ENCODE measurements at places on chromosomes 5 and 9.

DNA sequence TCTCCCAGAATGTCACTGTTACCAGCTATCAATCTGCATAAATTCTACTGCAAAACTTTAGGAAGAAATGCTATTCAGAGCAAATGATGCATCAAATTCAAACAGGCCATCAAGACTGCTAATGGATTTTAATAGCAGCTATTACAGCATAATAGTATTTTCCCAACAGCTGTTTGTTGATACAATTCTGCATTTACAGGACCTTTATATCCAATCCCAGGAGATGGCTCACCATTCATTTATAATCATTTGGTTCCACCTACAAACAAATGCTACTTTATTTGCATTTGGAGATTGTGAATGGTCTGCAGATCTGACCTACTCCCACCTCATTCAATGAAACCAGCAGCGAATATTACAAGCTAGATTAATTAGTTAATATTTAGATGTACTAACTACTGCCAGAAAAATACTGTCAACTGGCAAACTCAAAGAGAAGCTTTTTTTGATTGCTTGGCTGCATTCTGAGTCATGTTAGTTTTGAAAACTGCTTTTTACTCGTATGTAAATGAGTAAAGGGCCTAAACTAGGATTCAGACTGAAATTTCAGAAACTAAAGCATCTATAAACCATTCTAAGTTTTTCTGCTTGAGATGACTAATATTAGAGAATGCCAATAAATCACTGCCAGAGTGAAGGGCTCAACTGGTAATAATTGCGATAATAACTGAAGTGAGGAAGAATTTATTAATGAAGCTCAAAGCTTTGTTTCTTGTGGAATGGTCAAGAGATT, 7.1 kb upstream of the PCA3 start:
- peak; percentile 66 for DNase-seq

DNA sequence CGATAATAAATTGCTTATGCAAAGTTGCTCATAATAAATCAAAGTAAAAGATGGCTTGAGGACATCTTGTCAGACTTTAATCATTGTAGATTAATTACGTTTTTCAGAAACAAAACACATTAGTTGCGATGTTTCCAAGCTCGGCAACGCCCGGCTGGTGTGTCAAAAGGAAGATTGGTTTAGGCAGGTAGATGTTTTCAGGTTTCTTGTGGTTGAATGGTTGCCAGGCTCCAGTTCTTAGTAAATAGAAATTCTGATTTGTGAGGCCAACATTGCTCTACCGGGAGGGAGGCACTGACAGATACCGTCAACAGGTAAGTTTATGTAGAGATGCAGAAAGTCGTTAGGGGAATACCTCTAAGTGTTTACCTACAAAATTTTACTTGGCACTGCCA, 280.3 kb downstream of the NPR3 start:
- no peak for DNase-seq

DNA sequence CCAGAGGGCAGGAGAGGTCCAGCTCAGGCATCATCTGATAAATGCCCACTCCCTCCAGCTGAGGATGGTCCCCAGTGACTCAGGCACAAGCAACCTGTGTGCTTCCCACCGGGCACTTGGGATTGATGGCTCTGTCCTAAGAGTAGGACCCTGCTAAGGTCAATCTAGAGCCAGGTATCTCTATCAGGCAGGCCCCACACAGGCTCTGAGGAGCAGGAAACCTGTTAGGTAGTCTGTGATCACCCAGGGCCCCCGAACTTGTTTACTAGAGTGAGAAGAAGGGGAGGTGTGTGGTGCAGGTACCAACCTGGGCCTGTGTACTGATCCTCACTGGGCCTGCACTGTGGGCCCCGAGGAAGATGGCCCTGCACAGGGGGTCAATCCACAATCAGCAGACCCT, 119.6 kb upstream of the FSTL4 start:
- no peak for DNase-seq

GRCh38 chr5:116898917-116899316, 324.3 kb upstream of the SEMA6A start:
- DNase-seq: no peak

DNA sequence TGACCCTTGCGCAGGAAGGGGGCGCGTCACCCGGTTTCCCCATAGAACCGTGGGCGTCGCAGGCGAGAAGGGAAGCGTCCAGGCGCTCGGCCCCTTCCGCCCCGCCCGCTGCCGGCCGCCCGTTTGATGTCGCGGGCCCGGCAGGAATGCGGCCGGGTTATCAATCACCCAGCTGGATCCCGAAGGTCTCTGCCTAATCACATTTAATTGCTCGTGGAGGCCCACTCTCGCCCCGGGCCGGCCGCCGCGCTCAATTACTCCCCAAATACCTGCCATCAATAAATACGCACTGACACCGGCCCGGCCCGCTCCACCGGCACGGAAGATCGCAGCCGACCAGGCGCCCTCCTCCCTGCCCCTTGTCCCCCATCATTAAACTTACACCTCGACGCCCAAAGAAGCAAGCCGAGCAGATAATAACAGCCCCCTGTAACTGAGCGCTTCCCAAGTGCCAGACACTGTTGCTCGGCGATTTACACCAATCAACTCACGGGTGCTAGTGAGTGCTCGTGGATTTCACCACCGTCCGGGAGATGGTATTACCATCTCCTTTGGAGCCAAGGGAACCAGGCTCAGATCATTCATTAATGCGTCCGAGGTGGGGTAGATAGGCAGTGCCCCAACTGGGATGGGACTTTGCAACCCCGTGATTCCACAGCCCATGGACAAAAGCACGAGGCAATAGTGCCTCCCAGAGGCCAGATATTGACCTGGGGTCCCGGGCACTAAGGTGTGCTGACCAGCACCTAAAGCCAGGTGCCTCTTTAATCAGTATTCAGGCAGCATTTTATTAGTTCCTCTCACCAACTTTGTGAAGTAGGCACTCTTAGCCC, 11.3 kb downstream of the MSX2 start:
- peak; percentile 67 for DNase-seq

- no peak for DNase-seq
Observed at GRCh38 chr9:5557606-5558587, 47.6 kb downstream of the PDCD1LG2 start.

DNA sequence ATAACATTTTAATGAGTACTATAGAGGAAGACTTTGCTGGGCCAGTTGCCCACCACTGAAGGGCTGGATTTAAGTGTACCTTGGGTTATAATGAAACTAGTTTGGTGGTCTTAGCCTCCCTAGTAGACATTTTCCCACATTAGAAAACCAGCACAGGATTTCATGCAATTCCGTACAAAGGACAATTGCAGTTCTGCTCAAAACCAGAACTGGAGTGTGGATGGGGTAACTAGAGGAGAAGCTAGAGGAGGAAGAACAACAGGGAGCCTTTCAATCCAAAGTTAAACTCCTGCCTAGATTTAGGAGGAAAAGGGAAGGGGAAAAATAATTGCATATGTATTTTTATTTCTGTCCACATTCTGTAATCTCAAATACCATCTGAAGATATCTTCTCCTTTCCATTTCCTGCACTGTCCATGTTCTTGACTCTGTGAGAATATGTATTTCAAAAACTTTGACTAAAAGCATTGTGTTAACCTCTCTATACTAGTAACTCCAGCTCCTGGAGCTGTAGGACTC, 97.5 kb upstream of the SSBP2 start:
- no peak for DNase-seq

DNA sequence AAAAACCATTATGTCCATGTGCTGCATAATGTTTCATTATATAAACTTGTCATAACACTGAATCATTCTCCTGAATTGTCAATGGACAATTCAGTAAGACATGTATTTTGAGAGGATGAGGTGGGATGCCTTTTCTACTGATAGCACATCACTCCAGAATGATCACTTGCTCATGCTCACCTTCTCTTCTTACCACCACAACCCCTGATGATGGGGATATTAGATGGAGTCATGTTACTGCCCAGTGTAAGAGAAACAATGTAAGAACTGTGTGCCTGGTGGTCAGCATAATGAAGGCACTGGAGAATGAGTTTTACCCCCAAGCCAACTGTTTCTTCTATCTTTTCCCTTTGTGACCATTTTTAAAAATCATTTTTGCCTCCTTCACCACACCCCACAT, 198.8 kb downstream of the ADAMTSL1 start:
- no peak for DNase-seq

DNA sequence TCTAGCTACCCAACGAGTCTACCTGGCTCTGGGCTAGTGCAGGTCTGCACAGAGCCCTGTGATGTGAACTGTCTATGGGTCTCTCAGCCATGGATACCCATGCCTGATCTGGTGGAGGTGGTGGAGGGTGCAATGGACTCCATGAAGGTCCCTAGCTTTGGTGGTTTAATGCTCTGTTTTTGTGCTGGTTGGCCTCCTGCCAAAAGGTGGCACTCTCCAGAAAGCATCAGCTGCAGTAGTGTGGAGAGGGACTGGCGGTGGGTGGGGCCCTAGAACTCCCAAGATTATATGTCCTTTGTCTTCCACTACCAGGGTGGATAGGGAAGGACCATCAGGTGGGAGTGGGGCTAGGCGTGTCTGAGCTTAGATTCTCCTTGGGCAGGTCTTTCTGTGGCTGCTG, 290.1 kb downstream of the AGTPBP1 start:
- no peak for DNase-seq

DNA sequence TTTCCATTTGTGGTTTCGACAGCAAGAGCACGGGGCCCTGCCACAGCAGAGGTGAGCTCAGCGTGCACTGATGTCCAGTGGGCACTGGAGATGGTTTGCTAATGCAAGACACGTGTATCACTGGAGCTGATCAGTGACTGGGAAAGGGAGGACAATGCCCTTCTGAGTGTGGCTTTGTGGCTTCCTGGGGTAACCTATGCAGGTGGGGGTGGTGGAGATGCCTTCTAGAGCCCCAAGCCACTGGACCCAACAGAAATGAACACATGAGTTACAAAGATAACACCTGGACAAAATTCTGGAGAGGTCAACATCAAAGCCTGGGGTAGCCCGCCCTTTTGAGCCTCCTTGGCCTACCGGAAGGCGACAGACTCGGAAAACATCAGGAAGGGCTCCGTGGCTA, 261.3 kb downstream of the CRB2 start:
- no peak for DNase-seq

DNA sequence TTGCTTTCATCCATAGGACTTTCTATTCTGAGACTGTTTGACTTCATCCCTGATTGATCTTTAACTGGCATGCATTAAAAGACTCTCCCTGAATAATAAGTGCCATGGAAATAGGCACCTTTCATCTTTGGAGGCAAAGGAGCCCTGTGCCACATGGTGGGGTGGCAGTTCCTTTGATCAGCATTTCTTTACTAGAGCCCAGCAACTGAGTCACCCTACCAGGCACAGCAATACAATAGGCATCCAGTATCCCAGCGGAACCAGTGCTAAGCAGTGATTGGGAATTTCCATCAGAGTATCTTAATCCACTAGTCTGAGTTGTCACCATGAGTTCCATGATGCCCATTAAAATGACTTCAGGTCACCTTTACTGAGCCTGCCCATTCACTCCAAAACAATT, 476.1 kb upstream of the MPDZ start:
- DNase-seq: no peak

GRCh38 chr5:96896276-96896675, 20.0 kb downstream of the ERAP2 start:
- no peak for DNase-seq

GRCh38 chr9:133234577-133235322, 25.7 kb upstream of the OBP2B start:
- DNase-seq: no peak

- DNase-seq: no peak
Observed at GRCh38 chr9:120534266-120534665, 45.7 kb downstream of the CDK5RAP2 start.

Data from COR-L47 (cell line).